Retina (tissue), 1 donor: ENCODE measurements at places on chromosomes 7 and 10.

- no peak for DNase-seq
Observed at GRCh38 chr10:111146025-111146640, 69.3 kb downstream of the ADRA2A start.

DNA sequence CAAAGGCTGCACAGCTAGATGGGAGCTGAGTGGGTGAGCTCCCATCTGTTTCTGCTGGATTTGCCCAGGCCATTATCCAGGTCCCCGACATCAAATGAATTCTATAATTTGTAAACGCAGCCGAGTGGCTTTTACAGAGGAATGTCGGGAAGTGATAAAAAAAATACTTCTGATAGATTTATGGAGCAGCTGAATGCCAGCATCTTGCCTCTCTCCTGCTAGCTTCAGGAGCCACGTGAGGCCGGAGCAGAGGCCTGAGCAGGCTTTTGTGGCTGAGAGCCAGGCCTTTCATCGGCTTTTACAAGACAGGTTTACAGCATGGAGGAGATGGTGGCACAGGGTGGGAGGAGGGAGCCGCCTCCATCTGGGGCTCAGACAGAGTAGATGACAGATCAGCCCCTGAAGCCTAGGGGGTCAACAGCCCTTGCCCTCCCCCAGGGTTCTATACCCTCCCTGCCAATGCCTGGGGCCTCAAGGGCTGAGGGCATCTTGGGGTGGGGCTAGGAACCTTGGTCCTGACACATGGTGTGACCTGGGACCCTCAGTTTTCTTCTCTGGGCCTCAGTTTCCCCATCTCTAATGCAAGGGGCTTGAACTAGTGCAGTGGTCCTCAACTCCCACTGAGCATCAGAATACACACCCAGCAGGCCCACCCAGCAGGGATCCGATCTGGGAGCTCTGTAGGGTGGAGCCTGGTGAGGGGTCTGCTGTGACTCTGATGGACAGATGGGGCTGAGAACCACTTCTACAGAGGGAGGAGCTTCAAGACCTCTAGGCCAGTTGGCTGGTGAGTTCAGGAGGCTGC is 44.2 kb upstream of the PCBD1 start:
- no peak for DNase-seq

GRCh38 chr7:137951700-137952425 is 50.0 kb downstream of the CREB3L2 start:
- no peak for DNase-seq

- no peak for DNase-seq
Observed at GRCh38 chr7:3762146-3762831, 461.2 kb downstream of the SDK1 start.

- DNase-seq, result no peak
Observed at GRCh38 chr10:51759896-51760534, 60.6 kb upstream of the CSTF2T start.

GRCh38 chr7:76244781-76245391 is 43.2 kb downstream of the SRRM3 start:
- DNase-seq, result no peak

DNA sequence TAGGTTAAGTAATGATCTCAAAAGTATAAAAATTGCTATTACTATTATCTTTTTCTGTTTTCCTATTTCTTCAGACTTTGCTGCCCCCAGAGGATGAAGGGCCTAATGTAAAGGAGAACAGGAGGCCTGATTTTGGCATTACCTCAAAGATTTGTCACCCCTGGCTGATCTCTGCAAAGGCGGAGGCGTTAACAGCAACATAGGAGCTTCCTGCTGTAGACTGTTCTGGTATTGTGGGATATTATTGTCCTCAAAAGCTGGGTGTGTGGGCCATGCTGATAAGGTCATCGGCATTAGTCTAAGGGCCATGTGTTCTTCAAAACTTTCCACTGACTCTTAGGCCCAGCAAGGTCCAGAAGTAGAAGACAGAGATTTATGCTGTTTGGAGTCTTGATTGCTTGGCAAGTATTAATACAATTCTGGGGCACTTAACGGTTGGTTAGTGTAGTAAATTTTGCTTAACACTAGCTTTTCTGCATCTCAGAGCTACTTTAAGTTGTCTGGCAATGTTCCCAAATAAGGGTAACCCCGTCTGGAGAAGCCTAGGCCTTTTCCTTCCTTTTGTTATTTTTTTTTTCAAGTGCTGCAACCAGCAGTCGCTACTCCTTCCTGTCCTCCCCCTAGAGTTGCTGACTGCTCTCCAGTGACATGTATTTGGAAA is 14.0 kb upstream of the ENTPD1 start:
- no peak for DNase-seq
